ENCODE measurements at places on chromosomes 16 and 17.

- no peak for DNase-seq
These were observed 9.0 kb downstream of the ABR start for GRCh38 chr17:1170739-1171138.

- DNase-seq: no peak
These were observed 346.9 kb upstream of the PSMD7 start for GRCh38 chr16:73949574-73950320.

DNA sequence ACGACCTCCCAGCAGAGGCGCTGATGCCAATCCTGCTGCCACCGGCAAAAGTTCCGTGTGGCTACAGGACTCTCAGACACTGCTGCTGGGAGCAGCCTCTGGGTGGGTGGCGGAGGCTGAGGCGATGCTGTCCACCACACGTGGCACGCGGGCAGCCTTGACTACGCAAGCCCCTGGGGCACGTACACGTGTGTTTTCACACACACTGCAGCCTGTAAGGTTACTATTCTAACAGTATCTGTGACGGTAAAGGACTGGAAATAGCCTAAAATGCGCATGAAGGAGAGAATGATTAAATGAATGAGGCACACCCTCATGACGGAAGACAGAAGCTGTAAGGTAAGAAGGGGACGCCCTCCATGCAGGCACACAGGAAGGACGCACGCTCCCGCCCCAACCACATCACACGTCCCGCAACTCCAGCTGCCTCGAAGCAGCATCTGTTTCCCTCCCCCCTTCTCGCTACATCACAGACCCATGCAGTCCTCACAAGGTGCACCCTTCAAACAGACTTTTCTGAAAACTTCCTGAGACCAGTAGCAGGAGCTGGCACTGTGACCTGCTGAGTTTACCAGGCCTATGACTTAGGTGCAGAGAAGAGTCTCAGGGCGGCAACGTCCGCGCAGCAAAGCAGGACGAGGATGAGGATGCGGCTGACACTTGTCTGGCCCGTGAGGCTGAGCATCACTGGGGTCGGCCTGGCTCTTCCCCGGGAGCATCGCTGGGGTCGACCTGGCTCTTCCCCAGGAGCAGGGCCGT, 28.7 kb upstream of the FASN start:
- no peak for DNase-seq

GRCh38 chr17:36703860-36704266, 102.5 kb downstream of the MRM1 start:
- DNase-seq: peak; percentile 97

GRCh38 chr17:68204736-68205135, 43.1 kb upstream of the AMZ2 start:
- no peak for DNase-seq

GRCh38 chr17:80198144-80198661, 21.9 kb downstream of the SGSH start:
- peak; percentile 77 for DNase-seq

DNA sequence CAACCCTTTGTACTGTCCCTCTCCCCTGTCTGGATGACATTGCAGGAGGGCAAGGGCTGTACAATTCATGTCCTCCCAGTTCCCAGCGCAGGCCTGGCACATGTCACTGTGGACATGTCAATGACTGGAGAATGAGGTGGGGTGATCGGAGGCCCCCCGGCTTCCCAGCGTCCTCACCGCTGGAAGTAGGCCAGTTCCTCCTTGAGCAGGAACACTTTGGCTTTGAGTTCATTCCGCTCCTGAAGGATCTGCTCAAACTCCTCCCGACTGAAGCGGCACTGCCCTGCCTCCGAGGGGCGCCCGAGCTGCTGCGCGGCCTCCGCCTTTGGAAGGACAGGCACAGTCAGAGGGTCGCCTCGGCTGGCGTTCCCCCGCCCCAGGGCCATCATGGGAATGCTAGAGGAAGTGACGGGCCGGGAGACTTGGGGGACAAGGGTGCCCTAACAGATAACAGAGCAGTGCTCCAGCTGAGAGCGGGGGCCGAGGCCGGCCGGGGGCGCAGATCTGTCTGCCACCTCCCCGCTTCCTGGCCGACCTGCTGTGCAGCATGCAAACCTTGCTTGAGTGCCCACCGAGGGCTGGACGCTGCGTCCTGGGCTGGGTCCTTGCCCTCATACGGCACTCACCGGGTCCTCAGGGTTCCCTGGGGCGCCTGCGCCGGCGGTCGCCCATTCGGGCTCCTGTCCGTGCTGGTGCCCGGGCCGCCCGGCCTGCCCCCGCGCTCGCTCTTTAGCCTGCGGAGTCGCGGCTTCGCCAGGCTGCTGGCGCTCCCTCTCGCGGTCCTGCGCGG, 1.3 kb downstream of the RILP start:
- peak; percentile 41 for DNase-seq

DNA sequence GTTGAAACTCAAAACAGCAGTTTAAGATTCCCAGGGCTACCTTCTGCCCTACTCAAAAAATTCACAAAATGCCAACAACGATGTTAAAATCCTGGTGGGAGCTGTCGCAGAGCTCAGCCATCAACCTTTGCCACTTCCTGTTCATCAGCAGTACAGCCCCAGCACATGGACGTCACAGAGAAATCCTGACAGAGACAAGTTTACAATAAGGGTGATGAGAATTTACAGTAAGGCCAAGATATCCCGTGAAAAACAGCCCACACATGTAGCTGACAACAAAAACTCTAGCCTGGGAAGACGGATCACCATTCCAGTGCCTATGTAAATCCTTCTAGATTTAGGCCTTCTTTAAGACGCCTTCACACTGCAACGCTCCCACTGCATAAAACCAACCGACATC, 18.8 kb downstream of the USP22 start:
- DNase-seq: no peak

- peak; percentile 72 for DNase-seq
These were observed 767 bp downstream of the SYNGR2 start for GRCh38 chr17:78168903-78169793.

GRCh38 chr16:54077050-54077821, 209.4 kb downstream of the IRX3 start:
- DNase-seq: no peak

DNA sequence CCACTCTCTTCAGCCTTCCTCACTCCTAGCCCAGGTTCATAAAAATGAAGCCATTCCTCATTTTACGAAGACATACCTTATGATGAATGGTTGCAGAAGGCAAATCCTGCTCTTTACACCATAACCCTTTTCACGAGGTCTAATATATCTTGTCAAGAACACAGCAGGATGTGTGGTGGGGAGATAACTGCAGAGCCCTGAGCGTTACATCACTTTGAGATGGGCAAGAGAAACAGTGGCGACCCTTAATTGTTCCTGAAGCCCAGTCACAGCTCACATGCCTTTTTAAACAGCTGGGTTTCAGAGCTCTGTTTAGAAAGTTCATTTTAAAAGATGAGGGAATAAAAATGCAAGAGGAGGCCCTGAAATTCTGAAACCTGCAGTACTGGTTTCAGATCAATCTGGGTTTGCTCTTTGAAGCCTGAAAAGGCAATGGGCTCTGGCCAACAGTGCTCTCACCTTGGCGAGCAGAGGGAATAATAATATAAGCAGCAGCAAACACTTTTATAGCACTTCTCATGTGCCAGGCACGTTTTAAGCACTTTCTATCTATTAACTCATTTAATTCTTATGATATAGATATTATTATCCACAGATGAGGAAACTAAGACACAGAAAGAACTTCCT, 2.9 kb downstream of the FAM117A start:
- no peak for DNase-seq

DNA sequence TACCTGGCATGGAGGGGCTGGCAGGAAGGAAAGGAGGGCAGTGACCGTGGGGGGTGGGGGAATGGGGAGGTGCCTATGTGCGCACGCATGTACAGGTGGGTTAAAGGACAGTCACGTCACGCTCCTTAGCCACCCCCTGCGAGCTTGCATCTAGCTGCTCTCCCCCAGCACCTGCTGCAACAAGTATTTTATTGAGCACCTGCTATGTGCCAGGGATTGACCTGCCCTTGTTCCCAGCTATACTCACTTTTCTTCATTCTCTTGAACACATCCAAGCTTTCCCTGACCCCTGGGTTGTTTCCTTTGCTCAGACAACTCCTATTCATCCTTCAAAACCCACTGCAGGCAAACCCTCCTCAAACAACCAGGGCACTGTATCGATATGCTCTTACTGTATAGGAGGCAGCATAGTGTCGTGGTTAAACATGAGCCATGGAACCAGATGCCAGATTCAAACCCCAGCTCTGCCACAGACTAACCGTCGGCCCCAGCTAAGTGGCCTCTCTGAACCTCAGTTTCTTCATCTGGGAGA, 155.2 kb upstream of the CIBAR2 start:
- DNase-seq: no peak

DNA sequence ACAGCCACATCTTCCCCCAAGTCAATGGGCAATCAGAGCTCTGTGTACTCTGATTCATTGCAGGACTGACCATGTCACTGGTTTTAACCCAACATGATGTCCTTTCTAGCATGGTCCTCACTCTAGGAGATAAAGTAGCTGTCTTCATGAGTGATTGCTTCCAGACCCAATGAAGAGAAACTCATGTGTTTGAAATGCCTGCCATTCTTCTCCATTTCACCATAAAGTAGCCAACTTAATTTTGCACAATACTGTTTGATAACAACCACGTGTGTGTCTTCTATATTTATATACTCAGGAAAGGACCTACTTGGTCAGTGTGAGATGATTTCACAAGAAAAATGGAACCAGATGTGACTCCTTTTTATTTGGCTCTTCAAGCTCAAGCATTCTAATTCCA, 172.5 kb downstream of the AXIN2 start:
- DNase-seq: no peak

DNA sequence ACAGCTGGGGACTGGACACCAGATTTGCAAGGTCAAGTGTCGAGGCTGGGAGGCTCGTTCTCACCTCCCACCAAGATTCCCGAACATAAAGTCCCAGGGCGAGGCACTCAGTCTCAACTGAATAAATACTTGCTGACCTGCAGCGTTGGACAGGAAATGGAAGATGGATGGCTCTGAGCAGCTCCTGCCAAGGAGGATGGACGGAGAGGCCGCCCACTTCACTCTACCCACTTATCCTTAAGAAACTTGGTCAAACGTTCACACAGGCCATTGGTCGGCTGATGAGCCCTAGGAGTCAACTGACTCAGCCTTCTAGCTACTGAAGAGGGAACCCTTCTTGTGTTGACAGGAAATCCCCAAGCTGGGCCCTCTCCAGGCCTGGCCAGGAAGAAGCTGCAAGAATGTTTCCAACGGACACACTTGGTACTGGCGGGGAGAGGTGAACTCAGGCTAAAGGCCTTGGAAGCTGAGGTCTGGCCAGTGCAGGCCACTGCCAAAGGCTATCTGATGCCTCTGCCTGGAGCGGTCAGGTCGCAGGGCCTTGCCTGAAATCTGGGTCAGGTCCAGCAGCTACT, 50.0 kb downstream of the VAC14 start:
- DNase-seq: no peak

Measured in iPS-NIHi11 (cell line).